ENCODE measurements at places on chromosomes 1 and 21. TPM values are rescaled to one million over a fixed set of nuclear protein-coding genes. Genes with fewer than 3 reads are reported as not detected.

OR1C1 gene
- total RNA-seq: not detected

ENAH gene
- total RNA-seq: 105 TPM

RAB7B gene
- total RNA-seq: 1.1 TPM

ATAD3A gene
- 35.9 TPM for total RNA-seq

CYB5RL gene
- total RNA-seq: 2.5 TPM

RAD54L gene
- total RNA-seq: 11.2 TPM

LCE1C gene
- total RNA-seq: not detected

CFAP57 gene
- total RNA-seq: 0.20 TPM

KRTAP19-3 gene
- total RNA-seq: not detected

SEC16B gene
- total RNA-seq: 1.3 TPM

CFAP141 gene
- total RNA-seq: not detected

FMO5 gene
- total RNA-seq: 1.1 TPM

C4BPA gene
- total RNA-seq: 0.50 TPM

ARHGEF16 gene
- total RNA-seq: 5.2 TPM

CLEC20A gene
- total RNA-seq: not detected

C1orf185 gene
- total RNA-seq: not detected

REN gene
- total RNA-seq: not detected

SPATA21 gene
- total RNA-seq: 0.03 TPM

PANK4 gene
- 8.0 TPM for total RNA-seq

NSUN4 gene
- total RNA-seq: 11.1 TPM

CACNA1E gene
- total RNA-seq: not detected

PIK3R3 gene
- 2.0 TPM for total RNA-seq

TRNP1 gene
- total RNA-seq: 300 TPM

NUAK2 gene
- 24.7 TPM for total RNA-seq

RIMS3 gene
- 1.3 TPM for total RNA-seq

LYPD8 gene
- total RNA-seq: 0.11 TPM

BSDC1 gene
- total RNA-seq: 20.9 TPM

IFNLR1 gene
- total RNA-seq: 1.1 TPM

BCL2L15 gene
- 0.73 TPM for total RNA-seq

KRTCAP2 gene
- 212 TPM for total RNA-seq

CFAP45 gene
- 0.55 TPM for total RNA-seq

PHLDA3 gene
- 154 TPM for total RNA-seq

ARHGEF11 gene
- total RNA-seq: 18.0 TPM

TEDDM1 gene
- total RNA-seq: not detected

C1orf167 gene
- not detected for total RNA-seq

MLLT11 gene
- 13.5 TPM for total RNA-seq

OVAAL gene
- total RNA-seq: 0.11 TPM

PPM1J gene
- 0.79 TPM for total RNA-seq

GPR37L1 gene
- 0.10 TPM for total RNA-seq

SCAMP3 gene
- total RNA-seq: 128 TPM

CCDC27 gene
- not detected for total RNA-seq

RBP7 gene
- total RNA-seq: 5.1 TPM

NTMT2 gene
- not detected for total RNA-seq

TNFAIP8L2 gene
- not detected for total RNA-seq

OR2M4 gene
- not detected for total RNA-seq

RGS1 gene
- total RNA-seq: not detected

OR2T35 gene
- not detected for total RNA-seq

TMPRSS15 gene
- total RNA-seq: not detected

NTPCR gene
- total RNA-seq: 83.4 TPM

SLC35D1 gene
- total RNA-seq: 7.6 TPM
